Stimulated activated CD4-positive, alpha-beta T cell treated with anti-CD3 and anti-CD28 coated beads, TNF-alpha, amount 100 ng/mL, for 1 hour (primary cell): ENCODE measurements at places on chromosomes 13 and 19.

- DNase-seq, result no peak
Measured at GRCh38 chr13:50389726-50390125, 374.5 kb downstream of the KCNRG start.

DNA sequence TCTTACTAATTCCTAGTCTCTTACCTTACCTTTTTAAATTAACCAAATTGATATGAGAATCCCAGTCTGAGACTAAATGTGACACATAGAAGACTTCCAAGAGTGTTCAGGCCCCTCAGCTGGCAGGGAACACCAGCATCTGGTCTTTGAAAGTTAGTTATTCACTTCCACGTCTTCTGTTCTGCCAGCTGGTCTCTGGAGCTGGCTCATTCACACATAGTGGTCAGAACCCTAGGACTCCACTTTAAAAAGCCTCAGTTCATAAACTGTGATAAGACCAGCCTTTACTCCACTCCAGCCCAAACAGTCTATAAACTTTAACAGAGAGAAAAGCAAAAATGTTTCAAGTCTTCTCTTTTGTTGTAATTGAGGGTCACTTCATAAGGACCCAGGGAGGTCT lies 263.0 kb downstream of the DCT start:
- no peak for DNase-seq

DNA sequence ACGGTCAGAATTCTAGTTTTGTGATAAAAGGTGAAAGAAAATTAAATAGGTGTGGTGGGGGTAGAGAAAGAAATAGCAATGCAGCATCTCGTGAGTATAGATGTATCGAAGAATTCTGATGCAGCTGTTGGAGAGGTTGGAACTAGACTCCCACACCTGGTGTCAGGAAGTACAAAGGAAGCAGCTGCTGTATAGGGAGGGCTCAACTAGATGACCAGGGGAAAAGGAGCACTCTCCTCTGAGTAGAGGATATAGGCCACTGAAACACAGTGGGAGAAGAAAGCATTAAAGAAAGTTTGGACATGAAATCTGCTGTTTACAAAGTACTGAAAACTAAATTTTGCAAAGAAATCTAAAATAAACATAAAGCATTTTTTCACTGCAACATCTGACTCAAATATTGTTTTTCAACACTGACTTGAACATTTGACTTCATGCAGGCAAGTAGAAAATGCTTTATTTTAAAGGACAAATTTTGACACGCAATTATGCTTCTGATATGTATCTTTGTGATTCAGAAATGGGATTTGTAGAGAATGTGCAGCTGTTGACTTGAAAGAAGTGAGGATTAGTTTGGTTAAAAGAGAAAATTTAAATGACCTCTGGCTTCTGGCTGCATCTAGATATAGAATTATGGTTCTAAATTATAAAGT lies 82.2 kb downstream of the MIPEP start:
- DNase-seq, result no peak

DNA sequence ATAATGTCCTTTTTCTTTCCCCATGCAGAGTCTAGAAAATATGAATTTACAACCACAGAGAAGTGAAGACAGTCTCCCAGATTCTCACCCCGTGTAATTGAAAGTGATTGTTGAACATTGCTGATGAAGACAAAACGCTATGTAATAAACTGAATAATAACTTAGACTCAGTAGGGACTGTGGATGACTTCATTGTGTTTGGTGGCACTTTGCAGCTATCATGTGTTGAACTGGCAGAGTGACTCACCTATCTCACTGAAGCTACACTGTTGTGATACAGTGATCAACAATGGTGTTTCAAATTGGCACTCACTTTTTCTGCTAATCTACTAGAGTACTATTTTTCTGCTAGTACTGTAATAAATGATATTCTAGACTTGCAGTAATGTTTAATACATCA lies 261.3 kb downstream of the DACH1 start:
- no peak for DNase-seq

DNA sequence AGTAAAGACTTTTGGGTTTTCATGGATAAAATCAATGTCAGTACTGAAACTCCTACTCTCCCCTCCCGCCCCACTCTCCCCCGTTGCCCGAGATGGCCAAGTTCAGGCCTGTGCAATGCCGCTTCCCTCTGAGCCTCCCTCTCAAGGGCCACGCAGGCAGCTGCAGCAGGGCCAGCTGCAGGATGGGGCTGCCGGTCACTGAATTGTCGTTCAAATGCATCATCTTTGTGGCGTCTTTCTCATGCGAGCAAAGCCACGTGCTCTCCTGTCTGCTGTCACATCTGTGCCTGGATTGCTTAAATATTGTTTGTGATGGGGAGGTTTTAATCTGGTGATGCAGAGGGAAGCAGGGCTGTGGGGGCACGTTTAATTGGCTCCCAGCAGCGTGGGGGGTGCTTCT lies 26.6 kb downstream of the SHISA2 start:
- no peak for DNase-seq
